ENCODE measurements at places on chromosomes 13 and 19. TPM values are rescaled to one million over a fixed set of nuclear protein-coding genes. Genes with fewer than 3 reads are reported as not detected.

Gene ATXN8OS
- total RNA-seq = not detected

Gene PEAK3
- not detected for total RNA-seq

DNA sequence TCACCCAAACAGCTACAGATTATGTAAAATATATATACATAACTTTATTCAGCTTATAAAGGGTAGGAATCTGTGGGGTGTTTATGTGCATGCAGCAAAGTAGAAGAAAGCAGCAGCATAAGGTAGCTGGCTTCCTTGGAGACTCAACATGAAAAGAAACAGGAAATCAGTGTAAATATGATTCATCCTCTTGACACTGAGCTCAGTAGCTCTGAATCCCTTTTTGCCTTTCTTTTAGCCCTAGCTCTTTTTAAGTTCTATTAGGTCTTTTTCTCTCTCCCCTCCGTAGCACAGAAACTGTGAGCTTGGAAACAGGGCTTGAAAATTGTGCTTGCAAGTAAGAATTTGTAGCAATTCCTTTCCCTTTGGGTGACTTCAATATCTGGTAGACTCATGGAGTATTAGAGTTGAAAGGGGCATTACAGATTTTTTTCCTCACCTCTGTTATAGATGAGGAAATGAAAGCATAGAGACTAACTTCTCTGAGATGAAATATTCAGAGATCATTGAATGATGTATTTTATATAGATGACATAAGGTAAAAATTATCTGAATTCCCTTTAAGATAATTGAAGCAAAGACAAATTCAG is 314.4 kb downstream of the PCDH9 start:
- DNase-seq = no peak

- DNase-seq = no peak
Measured at GRCh38 chr13:19822673-19823072, 39.9 kb upstream of the PSPC1 start.

DNA sequence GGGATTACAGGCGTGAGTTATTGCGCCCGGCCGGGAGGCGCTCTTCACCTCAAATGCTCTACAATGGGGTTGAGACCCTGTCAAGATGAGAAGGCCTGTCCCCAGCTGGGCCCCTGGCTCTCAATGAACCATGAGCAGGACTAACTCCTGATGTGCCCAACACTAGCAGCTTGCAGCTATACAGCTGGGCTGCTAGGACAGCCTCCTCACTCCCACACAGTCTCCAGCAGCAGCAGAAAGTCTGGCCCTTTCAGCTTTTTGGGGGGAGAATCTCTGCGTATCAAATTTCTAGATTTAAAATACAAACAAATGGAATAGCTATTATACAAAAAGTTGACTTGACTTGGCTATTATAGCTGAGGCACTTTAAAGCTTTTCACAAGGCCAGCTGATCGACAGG is 30.2 kb downstream of the TMTC4 start:
- no peak for DNase-seq

DNA sequence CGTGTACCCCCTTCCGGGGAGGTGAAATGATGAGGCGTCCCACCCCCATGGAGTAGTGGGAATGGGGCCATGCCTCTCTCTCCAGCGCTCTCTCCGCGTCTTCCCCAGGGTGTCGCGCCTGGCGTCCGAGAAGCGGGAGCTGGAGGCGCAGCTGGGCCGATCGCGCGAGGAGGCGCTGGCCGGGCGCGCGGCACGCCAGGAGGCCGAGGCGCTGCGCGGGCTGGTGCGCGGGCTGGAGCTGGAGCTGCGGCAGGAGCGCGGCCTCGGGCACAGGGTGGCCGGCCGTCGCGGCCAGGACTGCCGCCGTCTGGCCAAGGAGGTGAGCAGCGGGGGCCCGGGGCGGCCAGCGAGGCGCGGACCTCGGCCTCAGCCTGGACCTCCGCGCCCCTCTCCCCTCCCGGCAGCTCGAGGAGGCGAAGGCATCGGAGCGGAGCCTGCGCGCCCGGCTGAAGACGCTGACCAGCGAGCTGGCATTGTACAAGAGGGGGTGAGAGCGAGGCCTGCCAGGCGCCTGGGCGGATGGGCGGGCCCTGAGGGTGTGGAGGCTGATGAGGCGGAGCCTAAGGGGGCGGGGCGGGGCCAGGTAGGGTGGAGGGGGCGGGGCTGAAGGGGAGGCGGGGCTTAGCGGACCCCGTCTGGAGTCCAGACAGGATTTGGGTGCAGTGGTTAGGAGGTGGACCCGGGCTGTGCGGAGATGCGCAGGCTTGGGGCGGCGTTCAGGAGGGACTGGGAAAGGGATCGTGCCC is 7.7 kb downstream of the PGLYRP1 start:
- DNase-seq = peak; percentile 57

GRCh38 chr13:76846363-76846762 is 39.8 kb downstream of the KCTD12 start:
- no peak for DNase-seq

DNA sequence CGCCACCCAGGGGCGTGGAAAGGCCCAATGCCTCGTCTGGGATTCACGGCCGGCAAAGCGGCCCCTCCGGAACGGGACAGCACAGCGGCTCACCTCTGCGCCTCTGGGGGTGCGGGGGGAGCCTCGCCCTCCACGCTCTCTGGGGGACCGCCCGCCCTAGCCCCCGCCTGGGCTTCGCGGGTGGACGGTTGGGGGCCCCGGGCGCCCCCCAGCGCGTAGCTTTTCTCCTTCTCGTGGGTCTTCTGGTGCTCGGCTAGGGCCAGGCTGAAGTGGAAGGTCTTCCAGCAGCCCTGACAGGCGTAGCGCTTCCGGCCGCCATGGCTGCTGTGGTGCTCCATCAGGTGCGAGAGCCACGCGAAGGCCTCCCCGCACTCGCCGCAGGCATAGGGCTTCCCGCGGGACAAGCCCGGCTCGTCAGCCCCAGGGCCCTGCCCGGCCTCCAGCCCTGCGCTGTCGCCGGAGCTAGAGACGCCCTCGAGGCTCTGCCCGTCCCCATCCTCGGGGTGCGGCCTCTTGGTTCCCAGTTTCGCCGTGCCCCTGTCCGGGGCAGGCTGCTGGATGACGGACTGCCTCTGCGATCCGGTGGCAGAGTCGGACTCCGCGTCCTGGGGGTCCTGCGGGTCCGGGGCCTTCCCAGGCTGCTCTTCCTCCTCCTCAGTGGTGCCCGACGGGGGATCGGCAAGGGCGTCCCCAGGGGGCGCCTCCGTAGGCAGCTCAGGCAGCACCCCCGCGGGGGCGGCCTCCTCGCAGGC is 13.3 kb downstream of the ZSCAN18 start:
- DNase-seq = no peak
